COR-L47 (cell line): ENCODE measurements at places on chromosomes 7 and 10.

DNA sequence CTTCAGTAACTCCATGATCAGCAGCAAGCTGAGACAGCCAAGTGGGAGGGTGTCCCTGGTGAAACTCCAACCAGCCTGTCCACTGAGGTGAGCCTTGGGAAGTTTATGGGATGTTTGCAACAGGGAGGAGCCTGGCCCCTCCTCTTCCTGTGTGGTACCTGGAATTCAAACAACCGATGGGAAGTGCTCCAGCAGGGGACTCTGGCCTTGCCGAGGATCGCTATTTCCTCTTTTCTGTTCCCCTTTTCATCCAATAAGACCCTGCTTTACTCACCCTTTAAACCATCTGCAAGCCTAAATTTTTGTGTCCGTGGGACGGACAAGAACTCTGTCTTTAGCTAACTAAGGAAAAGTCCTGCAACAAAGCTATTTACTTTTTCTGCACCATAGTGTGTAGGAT lies 491.1 kb upstream of the ZMIZ1 start:
- no peak for DNase-seq

DNA sequence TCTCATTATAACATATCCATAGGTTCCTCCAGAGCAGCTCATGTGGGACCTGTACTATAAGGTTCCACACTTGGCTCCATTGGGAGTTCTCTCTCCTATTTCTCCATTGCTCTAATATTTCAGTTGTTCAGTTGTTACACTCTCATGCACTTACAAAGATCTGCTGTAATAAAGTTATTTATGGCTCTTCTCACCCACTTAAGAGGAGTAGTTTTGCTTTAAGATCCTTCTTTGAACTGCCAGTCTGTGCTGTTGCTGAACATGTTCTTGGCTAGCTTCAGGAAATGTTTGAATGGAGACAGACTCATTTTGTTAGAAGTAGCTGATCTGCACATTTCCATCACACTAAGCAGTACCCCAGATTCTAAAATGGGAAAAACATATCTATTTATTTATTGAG lies 250.1 kb downstream of the CDK14 start:
- DNase-seq: no peak

GRCh38 chr10:122276611-122277208 lies 5.6 kb downstream of the BTBD16 start:
- no peak for DNase-seq

DNA sequence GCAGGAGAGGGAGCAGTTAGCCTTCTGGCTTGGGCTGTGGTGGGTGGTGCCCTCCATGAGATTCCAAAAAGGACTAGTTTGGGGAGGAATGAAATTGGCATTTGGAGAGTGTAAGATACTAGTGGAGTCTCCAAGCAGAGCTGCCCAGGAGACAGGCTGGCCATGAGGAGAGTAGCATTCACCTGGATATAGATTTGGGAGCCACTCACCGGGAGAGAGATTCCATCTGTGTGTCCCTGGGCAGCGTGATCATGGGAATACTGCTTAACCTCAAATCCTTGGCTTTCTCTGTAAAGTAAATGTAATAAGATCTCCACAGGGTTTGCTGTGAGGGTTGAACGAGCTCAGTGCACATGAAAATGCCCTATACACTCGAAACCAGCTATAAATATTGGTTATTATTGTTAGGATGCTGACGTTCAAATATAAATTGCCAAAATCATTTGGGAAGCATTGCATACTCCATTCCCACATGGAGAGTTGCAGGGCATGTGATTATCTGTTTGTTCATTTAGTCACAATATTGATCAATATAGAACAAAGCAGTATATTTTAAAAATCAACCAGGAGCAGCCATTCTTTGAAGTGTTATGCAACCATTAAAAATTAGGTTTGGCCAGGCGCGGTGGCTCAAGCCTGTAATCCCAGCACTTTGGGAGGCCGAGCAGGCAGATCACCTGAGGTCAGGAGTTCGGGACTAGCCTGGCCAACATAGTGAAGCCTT lies 143.7 kb downstream of the CUX1 start:
- no peak for DNase-seq

GRCh38 chr7:5636446-5636835 lies 145.0 kb downstream of the RNF216 start:
- DNase-seq: peak; percentile 51

- DNase-seq: no peak
Measured at GRCh38 chr10:71911296-71911953, 52.8 kb upstream of the CHST3 start.

DNA sequence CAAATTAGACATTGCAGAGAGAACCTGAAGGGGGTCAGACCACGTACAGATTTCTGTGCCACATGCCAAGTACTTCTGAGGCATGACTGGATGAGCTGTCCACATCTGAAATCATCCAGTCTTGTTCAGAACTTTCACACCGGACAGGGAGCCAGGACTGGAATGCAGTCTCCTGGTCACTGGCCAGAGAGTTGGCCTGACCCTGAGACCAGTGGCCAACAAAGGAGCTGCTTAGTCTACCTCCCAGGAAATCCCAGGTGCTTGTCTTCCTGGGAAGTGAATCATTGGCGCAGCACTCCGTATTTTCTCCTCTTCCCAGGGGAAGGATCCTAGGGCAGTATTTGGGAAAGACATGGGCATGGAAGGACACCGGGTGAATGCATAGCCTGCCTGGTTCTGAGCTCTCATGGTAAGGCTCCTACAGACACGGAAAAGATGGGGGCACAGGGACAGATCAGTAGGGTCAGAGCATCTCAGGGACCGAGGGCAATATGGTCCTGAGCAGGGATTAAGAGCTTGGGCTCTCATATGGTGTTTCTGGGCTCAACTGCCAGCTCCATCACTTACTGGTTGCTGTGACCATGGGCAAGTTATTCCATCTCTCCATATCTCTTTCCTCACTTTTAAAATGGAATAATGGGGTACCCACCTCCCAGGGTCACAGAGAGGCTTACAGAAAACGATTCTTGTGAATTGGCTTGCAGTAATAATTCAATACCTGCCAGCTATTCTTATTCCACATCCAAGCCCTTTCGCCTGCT lies 1.3 kb upstream of the SCD start:
- no peak for DNase-seq

DNA sequence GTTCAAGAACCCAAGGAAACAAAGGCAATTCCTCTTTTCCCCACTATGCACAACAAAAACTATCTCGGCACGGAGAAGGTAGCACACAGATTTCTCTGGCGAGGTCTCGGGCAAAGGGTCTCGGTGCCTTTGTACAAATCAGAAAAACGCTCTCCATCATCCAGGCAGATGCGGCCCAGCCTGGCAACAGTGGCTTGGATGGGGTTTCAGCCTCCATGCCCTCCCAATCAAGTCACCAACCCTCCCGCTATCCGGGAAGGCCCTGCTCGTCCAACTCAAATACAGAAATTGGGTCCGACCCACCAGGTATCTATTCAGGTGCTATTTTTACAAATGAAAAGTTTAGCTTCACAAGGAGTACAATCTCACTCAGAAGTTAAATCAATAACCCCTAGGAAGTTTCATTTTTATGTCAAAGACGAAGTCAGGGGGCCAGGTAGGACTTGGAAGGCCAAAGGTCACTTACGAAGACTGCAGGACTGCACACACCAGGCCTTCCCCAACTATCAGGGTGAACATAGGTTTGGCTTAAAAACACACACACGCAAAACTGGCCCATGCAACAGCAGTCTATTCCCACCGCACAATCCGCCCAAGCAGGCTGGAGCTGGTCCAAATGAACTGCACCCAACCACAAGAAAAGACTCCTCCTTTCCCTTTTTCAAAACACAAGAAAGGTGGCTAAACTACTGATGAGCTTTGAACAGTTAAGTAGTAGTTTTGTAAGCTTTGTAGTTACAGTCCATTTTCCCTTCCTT lies 43.0 kb downstream of the GNA12 start:
- no peak for DNase-seq

DNA sequence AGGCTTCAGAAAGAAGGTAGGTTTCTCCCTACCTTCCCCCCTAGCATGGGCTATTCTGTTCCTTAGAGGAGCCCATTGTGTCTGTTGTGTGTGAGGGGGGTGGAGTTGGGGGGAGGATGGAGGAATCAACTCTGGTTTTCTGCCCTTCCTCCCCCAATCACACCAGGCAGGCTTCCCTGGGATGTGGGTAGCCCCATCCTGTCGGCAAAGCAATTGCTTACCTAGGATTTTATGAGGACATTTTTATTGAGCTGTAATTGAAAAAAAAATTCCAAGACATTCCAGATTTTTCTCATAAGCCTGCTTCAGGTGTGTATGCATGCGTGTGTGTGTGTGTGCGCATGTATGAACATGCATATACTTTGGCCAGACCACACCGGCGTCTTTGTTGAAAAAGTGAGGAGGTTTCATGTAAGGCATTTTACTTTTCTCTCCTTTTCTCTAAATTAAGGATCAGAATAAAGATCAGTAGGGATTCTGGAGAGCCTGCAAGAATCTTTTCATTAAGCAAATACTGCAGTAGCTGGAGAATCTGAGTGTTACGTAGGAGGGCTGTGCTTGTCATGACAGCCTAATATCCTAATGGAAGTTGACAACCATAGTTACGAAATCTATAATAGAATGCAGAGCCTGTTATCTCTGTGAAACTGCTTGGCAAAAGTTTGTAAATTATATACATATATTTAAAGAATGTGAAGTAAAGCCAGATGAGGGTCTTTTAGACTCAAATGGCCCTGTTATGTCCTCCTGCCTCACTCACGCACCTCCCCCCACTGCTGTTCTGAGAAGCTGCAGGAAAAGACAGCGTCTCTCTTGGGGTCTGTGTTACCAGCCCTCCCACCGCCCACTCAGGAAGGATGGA lies 27.3 kb upstream of the SAMD8 start:
- no peak for DNase-seq

DNA sequence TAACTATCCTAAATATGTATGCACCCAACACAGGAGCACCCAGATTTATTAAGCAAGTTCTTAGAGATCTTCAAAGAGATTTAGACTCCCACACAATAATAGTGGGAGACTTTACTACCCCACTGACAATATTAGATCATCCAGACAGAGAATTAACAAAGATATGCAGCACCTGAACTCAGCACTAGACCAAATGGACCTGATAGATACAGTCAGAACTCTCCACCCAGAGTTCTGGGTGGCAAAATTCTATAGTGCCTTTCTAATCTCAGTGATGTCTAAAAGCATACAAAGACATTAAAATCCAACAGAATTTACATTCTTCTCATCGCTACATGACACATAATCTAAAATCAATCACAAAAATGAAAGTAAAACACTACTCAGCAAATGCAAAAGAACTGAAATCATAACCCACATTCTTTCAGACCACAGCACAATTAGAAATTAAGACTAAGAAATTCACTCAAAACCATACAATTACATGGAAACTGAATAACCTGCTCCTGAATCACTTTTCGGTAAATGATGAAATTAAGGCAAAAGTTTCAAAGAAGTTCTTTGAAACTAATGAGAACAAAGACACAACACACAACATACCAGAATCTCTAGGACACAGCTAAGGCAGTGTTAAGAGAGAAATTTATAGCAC lies 183.2 kb downstream of the AGMO start:
- DNase-seq: no peak

- no peak for DNase-seq
Measured at GRCh38 chr10:94037286-94037685, 43.6 kb downstream of the PLCE1 start.

- no peak for DNase-seq
Measured at GRCh38 chr10:124150807-124151417, 57.5 kb upstream of the CHST15 start.

- no peak for DNase-seq
Measured at GRCh38 chr7:47239034-47239433, 342.9 kb downstream of the TNS3 start.
